ENCODE measurements at places on chromosomes 6 and 20.

GRCh38 chr6:25484900-25485299 lies 167.1 kb upstream of the SCGN start:
- DNase-seq: no peak

DNA sequence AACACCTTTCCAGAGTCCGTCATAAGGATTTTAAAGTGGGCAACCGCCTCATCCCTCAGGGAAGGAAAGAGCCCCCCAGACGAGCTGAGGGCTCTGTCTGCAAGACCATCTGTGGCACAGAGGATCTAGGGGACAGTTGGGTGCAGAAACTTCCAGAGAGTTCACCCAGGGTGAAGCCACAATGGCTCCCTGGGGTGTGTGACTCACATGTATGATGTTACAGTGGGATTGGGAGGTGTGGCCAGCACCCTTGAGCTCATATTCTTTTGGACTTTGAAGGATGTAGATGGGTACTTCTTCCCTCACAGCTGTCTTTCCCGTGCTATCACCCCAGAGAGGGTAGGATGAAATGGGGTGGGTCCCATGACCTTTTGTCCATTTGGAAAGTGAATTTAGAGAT lies 95.5 kb downstream of the NCR2 start:
- peak; percentile 77 for DNase-seq

- no peak for DNase-seq
These were observed 40.2 kb upstream of the PHACTR3 start for GRCh38 chr20:59564171-59564570.

DNA sequence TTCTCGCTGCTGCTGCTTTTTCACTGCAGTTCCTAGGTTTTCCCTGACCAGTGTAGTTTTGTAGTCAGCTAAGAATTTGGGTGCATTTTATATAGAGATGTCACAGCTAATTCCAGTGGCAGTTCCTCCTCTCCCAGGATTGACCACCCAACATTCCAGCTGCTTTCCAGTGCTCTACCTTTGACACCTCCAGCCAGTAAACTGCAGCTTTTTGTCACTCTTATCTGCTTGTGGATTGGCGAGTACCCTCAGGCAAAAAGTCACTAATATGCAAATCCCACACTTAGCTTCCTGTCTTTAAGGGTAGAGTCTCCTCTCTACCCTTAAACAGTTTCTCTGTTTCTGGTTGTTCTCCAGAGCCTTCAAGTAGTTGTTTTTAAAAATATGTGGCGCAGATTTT lies 146.9 kb upstream of the KCNG1 start:
- DNase-seq: no peak

DNA sequence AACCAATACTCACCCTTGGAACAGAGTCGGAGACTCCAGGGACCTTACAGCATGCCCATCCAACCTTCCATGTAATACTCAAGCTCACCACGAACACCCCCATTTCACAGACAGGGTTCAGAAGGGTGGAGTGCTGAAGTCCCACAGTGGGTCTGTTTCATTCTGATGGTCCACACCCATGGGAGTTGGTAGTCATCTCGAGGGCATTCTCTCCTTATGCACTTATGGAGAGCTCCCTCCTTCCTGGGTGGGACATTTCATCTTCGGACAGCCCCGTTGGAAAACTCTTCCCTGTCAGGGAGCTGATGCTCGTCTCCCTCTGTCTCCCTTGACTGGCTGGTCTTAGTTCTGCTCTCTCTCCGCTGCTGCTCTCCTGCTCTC lies 38.9 kb downstream of the COX4I2 start:
- DNase-seq: no peak

DNA sequence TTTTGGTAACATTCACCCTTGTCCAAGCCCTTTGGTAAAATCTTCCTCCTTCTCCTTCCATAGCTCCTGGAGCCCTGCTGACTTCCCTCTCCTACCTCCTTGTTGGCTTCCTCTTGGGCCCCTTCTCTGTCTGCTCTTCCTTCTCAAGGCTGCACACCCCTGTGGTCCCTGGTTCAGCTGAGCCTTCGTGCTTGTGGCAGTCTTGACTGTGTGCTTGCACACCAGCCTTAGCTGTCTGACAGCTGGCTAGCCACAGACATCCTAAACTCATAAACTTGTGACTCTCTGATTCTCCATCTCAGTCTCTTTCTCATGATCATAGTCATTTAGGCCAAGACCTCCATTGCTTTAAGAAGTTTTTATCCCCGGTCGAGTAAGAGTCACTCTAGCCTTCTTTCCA lies 37.1 kb downstream of the DHX35 start:
- no peak for DNase-seq

- no peak for DNase-seq
These were observed 82.7 kb downstream of the PFDN4 start for GRCh38 chr20:54290636-54291035.

DNA sequence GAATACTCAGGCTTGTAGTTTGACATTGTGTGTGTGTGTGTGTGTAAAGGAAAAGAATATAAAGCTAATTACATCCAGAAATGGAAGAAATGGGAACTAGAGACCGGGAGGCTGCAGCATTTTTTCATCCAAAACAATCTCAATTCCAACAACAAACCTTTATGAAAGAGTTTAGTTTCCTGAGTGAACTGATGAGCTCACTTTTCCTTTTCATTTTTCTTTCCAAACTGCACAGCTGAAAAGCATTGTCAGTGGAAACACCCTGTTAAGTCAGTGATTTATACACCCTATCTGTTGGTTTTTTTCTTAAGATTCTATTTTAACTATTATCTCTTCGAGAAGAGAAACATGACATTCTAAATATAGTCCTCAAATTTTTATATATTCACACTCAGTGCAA lies 130.9 kb downstream of the RFPL4B start:
- DNase-seq: peak; percentile 50

DNA sequence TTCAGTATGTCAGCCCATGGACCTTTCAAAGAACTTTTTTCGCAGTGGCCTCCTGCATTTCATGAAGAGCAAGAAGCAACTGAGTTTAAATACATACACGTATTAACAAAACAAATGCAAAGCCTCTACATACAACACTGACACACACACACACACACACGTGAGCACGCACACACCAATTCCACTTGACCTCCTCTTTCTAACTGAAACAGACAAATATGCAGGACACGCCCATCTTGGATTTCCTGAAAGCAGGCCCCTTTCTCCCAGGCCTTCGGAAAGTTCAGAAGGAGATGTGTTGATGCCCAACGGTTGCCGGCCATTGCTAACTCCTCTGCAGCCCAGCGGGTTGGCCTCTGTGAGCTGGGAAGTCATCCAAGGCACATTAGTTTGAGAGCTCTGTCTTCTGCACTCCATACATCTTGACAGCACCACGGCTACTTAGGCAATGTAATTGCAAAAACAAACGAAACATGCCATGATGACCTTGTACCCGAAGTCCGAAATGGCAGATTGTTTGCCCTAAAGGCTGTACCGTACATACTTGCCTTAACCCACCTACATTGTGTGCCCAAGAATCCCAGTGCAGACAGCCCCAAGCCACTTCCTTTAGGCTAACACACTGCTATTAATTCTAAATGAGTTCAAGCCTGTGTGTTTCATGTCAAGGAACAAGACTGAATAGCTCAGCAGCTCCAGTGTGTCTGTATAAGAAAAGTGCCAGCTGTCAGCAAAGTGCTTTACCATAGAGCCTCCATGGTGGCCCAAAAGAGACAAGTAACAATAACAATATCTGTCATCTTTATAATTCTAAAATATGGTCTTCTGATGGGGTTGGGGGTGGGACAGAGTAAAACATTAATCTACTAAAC lies 138.8 kb upstream of the RNF217 start:
- no peak for DNase-seq

GRCh38 chr6:113994934-113995342 lies 24.0 kb upstream of the HDAC2 start:
- DNase-seq: peak; percentile 95

DNA sequence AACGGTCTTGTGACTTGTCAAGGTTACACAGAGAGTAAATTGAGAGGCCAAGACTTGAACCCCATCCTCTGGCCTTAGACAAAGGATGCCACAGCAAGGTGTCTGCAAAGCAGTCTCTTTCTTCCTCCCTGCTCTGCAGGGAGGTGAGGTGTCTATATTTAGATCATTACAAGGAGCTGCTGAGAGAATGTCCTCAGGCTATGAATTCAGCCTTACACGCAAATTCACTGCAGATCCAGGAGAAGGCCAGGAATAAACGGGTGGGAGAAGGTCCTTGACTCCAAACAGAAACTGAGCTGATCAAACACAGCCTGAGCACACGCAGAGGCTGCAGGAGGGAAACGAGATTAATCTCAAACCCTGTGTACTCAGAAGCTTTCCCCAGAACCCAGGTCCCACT lies 48.6 kb upstream of the PTPRT start:
- no peak for DNase-seq

- DNase-seq: no peak
These were observed 16.1 kb upstream of the APMAP start for GRCh38 chr20:25008388-25009217.

DNA sequence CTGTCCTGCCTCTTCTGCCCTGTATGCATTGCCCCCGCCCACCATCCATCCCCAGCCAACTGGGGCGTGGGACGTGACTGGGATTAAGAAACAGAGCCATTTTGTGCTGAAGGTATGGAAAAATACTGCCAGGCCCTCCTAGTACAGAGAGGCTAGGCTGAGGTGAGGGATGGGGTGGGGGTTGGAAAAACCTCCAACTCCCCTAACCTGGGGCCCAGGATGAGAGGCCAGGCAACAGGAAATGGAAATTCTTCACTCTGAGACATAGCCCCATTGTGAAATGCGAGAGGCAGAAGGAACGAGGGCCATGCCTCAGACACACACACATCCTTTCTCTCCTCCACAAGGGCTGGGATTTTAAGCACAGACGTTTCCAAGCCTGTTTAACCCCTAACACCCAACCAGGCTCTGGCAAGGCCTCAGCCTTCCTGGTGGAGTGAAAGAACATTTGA lies 19.9 kb downstream of the KCNK5 start:
- no peak for DNase-seq

DNA sequence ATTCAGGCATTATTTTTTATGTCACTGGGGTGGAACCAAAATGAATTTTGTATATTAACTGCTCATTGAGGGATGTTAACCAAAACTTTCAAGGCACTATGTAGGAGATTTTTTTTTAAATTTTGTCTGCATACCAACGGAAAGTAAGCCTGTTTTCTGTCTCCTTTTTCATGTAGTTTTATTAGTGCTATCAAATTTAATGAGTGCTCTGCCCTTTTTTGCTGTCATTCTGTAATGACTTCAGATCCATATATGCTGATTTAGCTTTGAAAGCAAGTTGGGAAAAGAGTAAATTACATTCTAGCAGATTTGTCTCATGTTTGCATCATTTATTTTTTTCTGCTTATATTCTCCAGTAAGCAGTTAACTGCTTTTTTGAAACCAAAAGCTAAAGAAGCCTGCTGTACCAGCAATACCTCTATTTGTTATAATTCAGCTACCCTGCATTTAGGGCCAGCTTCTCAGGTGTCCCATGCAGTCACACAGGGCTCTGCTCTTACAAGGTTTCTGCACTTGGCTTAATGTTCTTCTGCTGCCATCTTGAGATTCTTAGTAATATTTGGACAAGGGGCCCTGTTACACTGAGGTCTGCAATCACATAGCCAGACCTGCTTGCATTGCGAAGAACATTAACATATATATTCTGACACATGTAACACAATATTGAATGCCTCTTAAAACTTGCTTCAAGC lies 429.0 kb downstream of the UTRN start:
- DNase-seq: no peak

DNA sequence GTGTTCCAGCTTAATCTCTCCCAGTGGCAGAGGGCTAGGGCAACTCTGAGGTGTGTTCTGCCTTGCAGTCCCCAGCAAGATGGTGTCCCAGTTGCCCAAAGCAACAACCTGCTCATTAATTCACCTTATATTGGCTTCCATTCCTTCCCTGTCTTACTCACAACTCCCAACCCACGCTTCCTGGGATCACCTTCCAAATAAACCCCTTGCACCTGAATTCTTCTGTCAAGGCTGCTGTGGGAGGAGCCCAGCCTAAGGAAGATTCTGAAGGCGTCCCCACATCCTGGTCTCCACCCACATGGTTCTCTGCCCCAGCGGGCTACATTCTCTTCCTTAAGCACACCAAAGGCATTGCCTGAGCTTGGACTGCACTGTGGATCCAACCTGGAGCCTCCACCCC lies 116.6 kb upstream of the MAFB start:
- DNase-seq: no peak

GRCh38 chr6:13178107-13178506 lies 150.2 kb downstream of the TBC1D7 start:
- no peak for DNase-seq

DNA sequence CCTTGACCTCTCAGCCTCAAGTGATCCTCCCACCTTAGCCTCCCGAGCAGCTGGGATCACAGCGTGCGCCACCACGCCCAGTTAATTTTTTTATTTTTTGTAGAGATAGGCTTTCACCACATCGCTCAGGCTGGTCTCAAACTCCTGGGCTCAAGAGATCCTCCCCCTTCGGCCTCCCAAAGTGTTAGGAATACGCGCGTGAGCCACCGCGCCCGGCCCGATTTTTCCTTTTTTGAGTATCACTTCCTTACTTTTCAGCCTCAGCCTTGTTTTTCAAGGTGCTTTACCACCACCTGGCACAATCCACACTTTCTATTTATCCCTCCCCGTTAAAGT lies 791 bp upstream of the STX11 start:
- DNase-seq: no peak
